GOT3 (cell line): ENCODE measurements at places on chromosomes 5 and 9.

DNA sequence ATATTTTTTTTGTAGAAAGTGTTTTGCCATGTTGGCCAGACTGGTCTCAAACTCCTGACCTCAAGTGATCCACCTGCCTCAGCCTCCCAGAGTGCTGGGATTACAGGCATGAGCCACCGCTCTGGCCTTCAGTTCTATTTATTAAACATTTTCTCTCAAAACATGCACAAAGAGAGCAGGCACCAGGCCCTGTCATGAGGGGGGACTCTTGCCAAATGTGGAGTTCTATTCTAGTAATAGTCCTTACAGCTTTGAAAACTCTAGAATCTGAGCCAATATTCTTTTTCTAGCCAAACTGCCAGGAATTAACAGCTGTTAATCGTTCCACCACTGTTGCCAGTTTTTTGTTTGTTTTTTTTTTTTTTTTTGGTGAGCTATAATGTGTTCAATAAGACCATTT lies 124.6 kb downstream of the TARS1 start:
- DNase-seq = no peak

GRCh38 chr9:119195521-119195920 lies 173.7 kb downstream of the BRINP1 start:
- no peak for DNase-seq

DNA sequence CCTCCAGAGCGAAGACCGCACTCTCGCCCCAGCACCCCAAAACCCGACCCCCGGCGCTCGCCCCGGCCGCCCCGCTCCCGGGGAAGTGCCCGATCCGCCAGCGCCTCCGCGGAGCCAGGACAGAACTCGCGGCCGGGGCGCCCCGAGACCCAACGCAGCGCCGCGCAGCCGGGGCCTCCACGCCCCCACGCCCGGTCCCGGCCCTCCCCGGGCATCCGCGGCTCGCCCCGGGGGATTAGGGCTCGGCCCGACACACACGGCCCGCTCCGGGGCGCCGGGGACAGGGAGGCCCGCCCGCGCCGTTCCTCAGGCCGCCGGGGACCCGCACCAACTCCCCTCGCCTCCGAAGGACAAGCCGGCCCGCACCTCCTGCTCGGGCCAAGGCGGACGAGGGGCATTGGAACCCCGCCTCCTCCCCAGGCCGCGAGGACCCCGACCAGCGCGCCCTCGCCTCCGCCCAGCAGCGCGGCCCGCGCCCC lies 544 bp downstream of the FNBP1 start:
- DNase-seq = no peak

GRCh38 chr5:10064546-10065195 lies 185.0 kb downstream of the ATPSCKMT start:
- no peak for DNase-seq

- no peak for DNase-seq
Measured at GRCh38 chr5:58455066-58455465, 4.8 kb downstream of the PLK2 start.

DNA sequence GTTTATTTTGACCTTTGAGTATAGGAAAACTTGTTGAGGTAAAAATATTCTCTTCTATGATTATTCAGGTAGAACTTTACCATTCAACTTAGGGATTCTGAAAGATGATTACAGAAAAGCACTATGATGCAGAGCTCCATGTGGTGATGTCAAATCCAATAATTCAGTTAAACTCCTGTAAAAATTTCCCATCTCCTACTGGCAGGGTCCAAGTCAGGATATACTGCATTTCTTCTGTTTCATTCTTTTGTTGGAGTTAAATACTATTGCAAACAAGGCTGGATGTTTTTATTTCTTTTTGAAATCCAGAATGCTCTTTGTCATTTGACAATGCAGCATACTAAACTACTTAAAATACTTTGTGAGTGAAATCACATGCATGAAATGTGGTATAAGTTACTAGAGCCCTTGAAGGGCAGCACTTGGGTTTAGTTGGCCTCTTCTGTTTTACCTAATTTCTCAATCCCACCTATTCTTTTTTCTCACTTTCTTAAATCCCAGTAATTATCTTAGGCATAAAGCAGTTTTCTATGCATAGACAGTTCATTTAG lies 204.5 kb downstream of the FBXL7 start:
- no peak for DNase-seq

GRCh38 chr5:135460246-135461033 lies 8.3 kb upstream of the TIFAB start:
- no peak for DNase-seq

DNA sequence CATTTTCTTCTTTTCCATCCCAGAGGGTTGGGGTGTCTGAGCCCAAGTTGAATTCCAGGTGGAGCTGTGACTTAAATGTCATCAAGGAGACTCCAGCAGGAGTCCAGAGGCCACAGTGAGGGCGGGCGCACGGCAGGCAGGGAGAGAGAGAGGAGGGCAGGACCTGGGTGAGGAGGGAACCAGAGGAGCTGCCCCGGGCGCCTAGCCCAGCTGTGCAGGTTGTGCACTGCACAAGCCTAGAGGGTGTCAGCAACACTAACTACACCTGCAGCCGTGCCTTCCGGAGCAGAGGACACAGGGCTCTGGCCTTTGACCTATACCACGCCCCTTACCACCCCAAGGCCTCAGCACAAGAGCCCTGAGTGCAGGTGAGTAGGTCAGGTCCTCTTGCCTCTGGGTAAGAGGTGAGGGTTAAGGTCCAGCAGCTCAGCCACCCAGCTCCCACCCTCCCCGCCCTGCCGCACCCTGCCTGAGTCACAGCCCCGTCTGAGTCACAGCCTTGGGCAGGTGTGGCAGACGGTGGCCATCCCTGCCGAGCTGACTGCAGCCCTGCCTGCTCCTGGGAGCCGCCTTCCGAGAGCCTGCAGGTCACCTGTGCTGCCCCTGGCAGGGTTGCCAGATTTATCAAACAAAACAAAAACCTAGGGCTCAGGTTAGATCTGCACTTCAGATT lies 6.4 kb upstream of the AGPAT2 start:
- DNase-seq = no peak

GRCh38 chr9:101791533-101791932 lies 53.1 kb upstream of the GRIN3A start:
- DNase-seq = no peak

DNA sequence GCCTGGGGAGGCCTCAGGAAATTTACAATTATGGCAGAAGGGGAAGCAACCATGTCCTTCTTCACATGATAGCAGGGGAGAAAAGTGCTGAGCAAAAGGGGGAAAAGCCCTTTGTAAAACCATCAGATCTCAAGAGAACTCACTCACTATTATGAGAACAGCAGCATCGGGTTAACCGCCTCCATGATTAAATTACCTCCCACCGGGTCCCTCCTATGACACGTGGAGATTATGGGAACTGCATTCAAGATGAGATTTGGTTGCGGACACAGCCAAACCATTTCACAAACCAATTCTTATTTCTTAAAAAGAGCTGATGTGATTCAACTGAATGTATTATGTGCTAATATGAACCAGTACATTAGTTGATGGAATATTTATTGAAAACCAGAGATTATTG lies 63.9 kb downstream of the PARP8 start:
- DNase-seq = no peak

DNA sequence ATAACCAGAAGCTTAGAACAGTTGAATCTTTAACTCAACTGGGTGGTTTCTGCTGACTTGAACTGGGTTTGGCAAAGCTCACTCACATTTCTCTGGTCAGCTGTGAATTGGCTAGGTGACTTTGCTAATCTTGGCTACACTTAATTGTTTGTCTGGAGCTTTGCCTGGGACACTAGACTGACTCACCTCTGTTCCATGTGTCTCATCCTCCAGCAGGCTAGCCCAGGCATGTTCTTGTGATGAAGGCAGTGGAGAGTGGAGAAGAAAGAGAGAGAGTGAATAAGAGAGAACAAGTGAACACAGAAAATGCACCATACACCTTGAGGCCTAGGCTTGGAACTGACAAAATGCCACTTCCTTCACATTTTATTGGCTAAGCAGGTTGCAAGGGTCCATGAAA lies 32.6 kb downstream of the SPATA31D1 start:
- DNase-seq = no peak

GRCh38 chr5:181188700-181189362 lies 16.2 kb downstream of the TRIM7 start:
- no peak for DNase-seq

GRCh38 chr5:123449424-123449974 lies 26.3 kb upstream of the CEP120 start:
- DNase-seq = no peak

DNA sequence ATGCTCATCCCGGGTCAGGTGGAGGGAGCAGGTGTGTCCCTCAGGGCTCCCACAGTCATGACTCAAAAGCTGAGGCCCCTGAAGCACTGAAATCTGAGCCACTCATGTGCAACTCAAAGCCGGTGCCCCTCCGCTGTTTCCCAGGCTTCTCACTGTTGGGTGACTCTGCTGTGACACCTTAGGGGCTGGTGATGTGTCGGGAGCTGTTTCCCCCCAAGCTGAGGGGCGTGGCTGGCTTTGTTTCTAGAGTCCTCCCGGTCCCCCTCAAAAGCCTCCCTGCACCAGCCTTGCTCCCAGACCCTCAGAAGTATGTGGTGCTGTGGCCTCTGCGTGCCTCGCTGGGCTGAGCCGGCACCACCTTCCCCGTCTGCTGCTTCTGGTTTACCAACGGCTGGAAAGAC lies 39.7 kb downstream of the PLPP7 start:
- no peak for DNase-seq

DNA sequence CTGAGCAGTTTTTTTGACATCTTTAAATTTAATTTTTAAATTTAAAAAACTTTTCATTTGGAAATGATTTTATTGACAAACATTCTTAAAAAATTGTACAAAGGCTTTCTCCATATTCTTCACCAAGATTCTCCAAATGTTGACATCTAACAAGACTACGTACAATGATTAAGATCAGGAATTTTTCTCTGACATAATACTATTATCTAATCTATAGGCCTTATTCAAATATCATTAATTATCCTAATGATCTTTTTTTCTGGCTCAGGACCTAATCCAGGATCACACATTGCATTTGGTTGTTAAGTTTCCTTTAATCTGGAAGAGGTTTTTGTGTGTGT lies 106.1 kb upstream of the OSMR start:
- no peak for DNase-seq

DNA sequence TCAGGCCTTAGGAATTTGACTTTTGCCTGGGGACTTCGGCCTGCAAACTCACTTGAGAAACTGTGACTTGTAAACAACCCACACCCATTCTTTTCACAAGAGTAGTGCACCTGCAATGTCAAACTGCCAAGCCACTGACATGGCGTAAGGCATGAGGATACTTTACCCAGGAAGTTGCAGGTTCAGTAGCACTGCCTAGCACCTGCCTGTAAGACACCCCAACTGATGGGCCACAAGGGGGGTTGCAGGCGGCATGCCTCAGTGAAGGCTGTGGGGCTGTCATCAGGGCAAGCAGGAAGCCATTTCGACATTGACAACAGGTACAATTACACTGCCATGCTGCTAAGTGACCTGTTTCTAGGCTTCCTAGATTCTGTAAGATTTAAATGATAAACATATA lies 41.3 kb upstream of the RASGEF1C start:
- DNase-seq = no peak

DNA sequence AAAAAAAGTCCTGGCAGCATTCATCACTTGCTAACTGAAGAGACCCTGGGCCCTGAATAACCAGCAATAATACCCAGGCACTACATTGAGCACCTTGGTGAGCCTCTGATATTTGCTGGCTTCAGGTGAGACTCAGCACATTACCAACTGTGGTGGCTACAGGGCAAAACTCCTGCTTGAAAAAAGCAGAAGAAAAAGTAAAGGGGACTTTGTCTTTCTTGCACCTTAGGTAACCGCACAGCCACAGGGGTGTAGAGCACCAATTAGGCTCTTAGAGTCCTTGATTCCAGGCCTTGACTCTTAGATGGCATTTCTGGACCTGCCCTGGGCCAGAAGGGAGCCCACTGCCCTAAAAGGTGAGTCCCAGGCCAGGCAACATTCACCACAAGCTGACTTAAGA lies 269.5 kb downstream of the AUH start:
- DNase-seq = no peak

DNA sequence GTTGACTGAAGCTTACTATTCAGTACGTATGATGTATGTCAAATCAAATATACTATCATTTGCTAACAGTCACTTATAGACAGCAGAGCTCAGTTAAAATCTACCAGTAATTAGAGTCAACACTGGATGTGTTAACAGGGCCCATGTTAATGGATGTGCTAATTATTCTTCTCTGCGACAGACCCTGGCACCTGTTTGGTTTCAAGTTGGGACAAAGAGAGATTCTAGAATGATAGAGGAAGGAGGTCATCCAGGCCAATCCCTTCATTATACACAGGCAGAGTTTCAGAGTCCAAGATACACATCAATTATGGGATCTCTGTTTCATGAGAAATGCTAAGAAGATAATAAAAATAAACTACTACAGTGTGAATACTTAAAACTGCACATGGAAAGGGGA lies 615.0 kb downstream of the ZNF608 start:
- no peak for DNase-seq

DNA sequence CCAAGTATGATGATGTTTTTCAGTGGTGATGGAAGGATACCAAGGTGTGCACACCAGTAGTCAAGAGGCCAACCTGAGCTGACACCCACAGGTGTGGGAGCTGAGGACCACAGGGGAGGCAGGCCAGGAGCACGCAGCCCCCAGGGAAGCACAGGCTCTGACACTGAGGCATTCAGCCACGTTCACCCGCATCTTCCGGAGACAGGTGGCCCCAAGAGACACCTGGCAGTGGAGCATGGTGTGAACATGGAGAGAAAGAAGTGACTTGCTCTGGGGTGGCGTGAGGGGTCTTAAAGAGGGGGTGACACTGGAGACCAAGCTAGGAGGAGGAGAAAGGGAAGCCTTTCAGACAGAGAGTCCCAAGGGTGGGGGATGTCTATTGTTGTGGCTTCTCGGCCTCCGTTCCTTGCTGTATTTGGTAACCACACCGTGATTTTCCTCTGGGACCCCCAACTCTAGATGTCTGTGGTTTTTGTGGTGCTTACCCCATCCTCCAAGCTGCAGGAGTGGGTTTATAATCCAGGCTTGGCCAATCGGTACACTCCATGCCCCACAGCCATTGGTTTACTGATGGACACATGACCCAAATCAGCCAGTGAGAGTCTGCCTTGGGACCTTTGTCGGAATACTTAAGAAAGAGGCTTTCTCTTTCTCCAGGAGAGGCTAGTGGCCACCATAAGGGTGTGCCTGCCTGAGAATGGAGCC lies 84.6 kb downstream of the HRH2 start:
- DNase-seq = no peak

GRCh38 chr5:7795306-7795705 lies 55.6 kb downstream of the CFAP90 start:
- DNase-seq = no peak
